ENCODE measurements at places on chromosomes 1 and 21. TPM values are rescaled to one million over a fixed set of nuclear protein-coding genes. Genes with fewer than 3 reads are reported as not detected.

- no peak for DNase-seq
These were observed 166.3 kb downstream of the DUSP10 start for GRCh38 chr1:221575605-221576004.

DNA sequence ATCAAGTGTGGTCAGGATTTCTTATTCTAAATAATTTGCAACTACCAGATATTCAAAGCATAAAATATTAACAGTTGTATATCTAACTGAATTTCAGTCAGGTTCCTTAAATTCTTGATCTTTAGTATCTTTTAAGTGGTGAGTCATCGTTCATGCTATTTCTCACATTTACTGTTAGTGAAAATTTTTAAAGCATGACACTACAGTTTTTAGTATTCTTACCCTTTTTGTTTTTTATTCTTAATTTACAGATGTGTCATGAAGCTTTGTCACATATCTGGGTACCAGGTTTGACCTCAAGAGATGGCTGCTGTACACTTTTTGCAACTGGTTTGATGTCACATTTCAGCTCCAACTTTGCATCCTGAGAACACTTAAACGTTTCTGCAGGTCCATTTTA lies 12.7 kb downstream of the AKIRIN1 start:
- no peak for DNase-seq

DNA sequence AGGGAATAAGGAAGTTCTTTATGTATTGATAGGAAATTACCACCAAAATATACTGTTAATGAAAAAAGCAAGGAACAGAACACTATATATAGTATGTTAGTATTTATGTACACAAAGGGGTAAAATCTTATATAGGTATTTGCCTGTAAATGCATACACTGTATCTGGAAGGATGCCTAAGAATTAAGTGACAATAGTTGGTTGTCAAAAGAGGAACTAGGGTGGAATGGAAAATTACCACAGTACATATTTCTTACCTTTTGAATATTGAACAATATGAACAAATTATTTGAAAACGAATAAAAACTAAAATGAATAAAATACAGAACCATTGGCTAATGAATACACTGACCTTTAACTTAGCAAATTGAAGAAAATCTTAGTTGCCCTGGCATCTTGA lies 13.6 kb downstream of the ARPC5 start:
- DNase-seq, result no peak

DNA sequence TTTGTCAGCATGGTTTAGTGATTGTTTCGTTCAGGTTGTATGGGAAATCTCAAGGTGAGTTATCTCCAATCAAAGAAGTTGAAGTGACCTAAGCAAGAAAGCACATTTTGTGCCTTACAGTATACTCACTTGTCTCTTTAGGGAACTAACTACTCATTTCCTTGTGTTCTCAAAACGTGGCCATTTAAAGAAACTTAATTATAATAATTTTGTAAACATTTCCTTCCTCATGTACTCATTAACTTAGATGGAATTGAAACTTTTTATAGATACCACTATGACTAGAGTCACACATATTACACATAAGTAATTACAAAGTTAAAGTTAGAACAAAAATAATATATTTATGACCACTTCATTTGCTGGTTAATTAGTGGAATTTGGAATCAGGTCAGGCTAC lies 552.6 kb downstream of the MRPL39 start:
- no peak for DNase-seq

DNA sequence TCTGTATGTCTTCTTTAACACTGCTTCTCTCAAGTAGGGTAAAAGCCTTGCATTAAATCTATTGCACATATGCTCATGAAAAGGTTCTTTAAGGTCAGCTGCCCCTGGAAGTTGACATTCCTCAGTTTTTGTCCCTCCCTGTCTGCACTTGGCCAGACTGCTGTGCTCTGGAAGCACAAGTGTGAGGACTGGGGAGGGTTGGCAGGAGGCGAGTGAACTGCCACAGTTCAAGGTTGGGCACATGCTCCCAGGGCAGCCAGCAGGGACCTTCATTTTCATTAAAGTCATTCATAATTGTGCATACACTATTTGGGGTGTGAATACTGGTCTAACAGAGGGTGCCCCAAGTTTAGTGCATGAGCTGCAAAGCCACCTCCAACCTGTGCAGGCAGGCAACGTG lies 10.9 kb upstream of the THEM5 start:
- no peak for DNase-seq

GRCh38 chr1:24343412-24344089 lies 24.4 kb downstream of the GRHL3 start:
- DNase-seq, result no peak

DNA sequence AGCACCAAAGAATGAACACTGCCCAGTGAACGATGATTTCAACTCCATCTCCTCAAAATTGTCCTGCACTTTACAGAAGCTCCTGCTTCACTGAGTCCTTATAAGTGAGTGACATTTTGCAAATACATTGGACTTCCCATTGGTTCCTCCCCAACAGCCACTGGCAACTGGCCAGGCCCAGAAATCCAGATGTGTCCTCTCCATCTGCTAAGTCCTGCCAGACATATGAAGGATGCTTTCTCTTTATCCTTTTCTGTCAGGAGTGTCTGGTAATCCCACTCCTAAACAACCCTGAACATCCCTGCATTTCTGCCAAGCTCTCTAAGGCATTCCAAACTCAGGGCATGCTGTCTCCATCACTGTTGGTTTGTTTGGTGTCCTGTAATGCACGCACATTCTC lies 271.8 kb downstream of the RRAGC start:
- no peak for DNase-seq

- no peak for DNase-seq
These were observed 14.0 kb downstream of the KRTAP24-1 start for GRCh38 chr21:30268608-30269197.

DNA sequence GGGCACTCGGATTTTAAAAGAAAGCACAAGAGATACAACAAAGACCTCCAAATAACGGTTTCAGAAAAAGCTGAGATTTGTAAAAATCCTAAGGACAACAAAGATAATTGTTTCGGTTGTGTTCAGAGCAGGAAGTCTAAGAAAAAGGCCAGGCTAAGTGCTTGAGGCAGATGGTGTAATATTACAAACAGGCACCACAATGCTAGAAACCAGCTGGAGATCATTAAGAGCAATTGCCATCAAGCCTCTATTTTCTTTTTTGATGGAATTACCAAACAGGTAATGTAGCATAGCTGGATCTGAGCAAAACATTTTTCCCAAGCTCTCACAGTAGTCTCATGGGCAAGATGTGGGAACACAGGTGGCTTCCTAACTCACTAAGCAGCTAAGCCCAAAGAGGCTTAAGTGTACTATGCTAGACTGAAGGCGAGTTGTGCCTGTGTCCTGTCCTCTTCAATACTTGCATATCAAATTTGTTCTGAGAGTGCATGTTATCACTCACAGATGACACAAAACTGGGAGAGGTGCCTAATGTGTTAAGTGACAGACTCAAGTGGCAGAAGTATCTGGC lies 161.6 kb downstream of the GLUL start:
- no peak for DNase-seq

GRCh38 chr1:167484726-167485502 lies 33.4 kb downstream of the CD247 start:
- DNase-seq, result no peak

DNA sequence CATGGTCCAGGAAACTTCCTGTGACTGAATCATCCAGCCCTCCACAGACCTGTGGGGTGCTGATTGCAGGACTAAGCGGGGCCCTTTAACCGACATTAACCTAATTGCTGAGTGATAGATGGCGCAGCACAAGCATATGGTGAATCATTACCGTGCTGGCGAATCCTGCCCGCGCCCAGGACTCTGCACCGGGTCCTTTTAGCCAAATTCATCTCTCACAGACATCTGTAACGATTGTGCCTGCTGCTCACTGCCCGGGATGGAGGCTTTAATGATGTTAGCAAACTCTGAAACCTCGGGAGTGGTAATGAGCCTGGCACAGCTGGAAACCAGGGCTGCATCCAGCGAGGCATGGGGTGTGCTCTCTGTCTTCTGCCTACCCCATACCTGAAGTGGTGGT lies 147.3 kb upstream of the CD34 start:
- no peak for DNase-seq

DNA sequence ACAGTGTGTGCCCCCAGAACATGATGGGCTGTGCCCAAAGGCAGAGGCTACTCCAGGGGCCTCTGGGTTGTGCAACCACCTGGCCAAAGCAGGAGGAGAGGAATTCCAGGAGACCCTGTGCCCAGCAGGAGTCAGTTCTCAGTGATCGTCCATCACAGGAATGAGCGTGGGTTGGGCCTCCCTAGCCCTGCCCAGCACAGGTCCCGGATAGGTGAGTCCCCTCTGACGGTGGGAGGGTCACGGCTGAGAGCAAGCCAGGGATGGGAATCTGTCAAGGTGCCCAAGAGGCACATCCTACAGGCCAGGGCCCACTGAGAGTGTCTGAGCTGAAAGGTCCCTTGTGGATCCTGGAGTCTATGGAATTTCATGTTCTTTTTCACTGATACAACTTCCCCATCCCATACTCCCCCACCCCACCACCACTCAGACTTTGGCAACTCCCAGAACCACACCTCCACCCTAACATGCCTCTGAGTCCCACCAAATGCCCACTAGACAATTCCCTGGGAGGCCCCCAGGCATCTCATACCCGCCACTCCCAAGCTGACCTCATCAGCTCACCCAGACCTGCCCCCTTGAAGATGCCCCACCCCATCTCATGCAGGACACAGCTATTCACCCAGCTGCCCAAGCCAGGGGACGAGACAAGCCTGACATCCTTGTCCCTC lies 3.1 kb downstream of the GJB4 start:
- DNase-seq, result no peak

GRCh38 chr1:156356875-156357534 lies 12.0 kb upstream of the RHBG start:
- peak; percentile 50 for DNase-seq

- no peak for DNase-seq
These were observed 640.7 kb upstream of the PTBP2 start for GRCh38 chr1:96080925-96081324.

GRCh38 chr21:36698981-36699545 lies at the start of gene SIM2:
Gene SIM2 (plus strand): TSS chr21:36699115. CDS start chr21:36699747, 632 bp downstream.
- DNase-seq, result no peak

GRCh38 chr1:107588321-107588720 lies 376.7 kb downstream of the VAV3 start:
- no peak for DNase-seq

GRCh38 chr21:25871566-25871965 lies 136.8 kb downstream of the GABPA start:
- DNase-seq, result no peak

- peak; percentile 39 for DNase-seq
These were observed 36.9 kb upstream of the HIVEP3 start for GRCh38 chr1:41955461-41956159.

GRCh38 chr1:160522136-160522535 lies 919 bp downstream of the SLAMF6 start:
- DNase-seq, result no peak

DNA sequence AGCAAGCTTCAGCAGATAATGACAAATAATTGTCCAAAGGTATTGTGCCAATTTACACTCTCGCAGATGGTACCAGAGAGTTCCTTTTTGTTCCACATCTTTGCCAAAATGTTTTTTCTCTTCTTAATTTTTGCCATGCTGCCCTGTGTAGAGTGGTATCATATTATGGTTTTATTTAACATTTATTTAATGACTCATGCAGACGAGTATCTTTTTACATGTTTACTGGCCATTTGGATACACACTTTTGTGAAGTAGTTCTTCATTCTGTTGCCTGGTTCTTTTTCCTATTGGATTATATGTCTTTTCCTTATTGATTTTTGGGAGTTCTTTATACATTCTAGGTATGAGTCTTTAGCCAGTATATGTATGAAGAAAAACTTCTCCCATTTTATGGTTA lies 151.1 kb downstream of the PCNX2 start:
- no peak for DNase-seq

DNA sequence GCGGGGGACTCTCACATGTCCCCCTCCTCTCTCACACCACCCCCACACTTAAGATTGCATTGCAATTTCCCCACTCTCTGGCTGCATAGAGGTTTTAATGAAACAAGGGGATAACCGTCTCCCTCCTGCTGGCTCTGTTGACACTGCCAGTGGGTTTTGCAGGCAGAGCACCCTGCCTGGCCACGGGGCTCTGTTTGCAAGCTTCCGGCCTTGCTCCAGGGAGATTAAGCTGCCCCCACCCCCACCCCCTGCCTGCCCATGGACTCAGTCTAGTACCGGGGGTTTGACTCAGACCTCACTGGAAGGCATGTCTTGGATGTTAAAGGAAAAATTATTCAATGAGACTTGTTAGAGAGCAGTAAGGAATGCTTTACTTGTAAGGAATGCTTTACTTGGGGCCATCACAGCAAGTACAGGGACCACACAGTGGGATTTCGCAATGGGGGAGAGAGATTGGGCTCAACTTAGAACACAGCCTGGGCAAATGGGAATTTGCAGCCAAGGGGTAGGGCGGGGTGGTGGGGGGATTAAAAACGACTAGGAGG lies 101.0 kb downstream of the AJAP1 start:
- DNase-seq, result no peak

DNA sequence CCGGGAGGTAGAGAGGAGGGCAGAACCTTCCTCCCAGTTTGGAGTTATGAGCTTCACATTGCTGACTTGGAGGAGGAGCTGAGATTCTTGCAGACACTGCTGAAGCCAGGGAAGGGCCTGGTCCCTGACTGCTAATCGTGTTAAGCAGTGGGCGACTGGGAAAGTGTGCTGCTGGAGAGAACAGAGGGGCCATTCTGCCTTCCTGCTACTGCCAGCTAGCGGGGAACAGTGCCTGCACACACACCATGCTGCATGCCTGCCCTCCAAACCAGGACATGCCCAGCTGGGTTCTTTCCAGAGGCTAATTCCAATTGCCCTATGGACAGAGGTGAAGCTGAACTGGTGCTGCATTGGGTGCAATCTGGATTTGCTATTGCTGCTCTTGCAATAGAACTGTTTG lies 281.4 kb downstream of the AJAP1 start:
- no peak for DNase-seq

- DNase-seq, result no peak
These were observed 80.7 kb upstream of the HP1BP3 start for GRCh38 chr1:20867847-20868246.

- peak; percentile 95 for DNase-seq
These were observed at the start of gene PIGM for GRCh38 chr1:160031365-160032164. Gene PIGM (minus strand): TSS chr1:160031990. CDS start chr1:160031739, 251 bp downstream.

DNA sequence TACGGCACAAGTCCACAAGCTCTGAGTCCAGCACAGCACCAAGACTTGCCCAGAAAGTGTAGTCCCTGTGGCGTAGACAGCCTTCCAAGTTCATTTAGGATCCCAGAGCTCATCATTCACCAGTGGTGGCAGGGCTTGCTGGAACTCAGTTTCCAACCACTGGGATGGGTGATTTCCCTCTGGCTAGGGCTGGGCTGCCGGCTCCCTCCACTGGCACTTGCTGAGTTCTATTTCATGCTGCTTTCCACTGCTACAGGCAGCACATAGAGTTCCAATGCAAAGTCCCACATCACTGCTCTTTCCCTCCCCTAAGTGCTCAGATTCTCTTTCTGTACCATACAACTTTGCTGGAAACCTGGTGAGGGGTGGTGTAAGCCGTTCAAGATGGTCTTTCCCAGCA lies 510.3 kb upstream of the TMPRSS15 start:
- no peak for DNase-seq

Gene ADGRB2
- total RNA-seq, result 1.3 TPM

Gene TPM3
- 236 TPM for total RNA-seq

Gene ARHGEF10L
- total RNA-seq, result 49.8 TPM

Gene MPZ
- 1.3 TPM for total RNA-seq

Gene PADI3
- not detected for total RNA-seq

Gene PGLYRP3
- not detected for total RNA-seq

Gene CD244
- 0.66 TPM for total RNA-seq

Gene ANGPTL1
- total RNA-seq, result 30.2 TPM

Gene KIF2C
- 0.73 TPM for total RNA-seq

Gene SPRR4
- not detected for total RNA-seq

Gene OVAAL
- total RNA-seq, result not detected

Gene AZIN2
- 7.9 TPM for total RNA-seq

Gene KRTAP12-2
- not detected for total RNA-seq

Gene WNT2B
- 6.1 TPM for total RNA-seq

Gene TIAM1
- 10.6 TPM for total RNA-seq

All from breast epithelium (tissue), 4 donors.